CD4-positive, alpha-beta T cell treated with Interleukin-12 subunit alpha and Interleukin-12 subunit beta, for 1 hour (primary cell): ENCODE measurements at places on chromosomes 16 and 17.

DNA sequence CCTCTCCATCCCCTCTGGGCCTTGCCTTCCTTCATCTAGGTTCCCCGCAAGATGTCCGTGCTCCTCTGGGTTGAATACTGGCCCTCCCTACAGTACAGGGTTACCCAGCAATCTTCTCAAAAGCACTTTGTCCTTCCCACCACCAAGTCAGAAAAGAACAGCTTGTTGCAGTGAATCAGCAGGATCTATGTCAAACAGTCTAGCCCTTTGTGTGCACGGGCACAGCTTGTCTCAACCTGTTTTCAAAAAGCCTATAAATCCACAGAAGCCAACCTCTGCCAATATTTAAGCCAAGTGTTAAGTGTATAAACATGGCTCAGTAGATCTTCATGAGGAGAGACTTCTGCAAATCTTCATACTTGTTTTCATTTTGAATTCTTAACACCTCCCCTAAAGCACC is 25.2 kb downstream of the C17orf67 start:
- no peak for DNase-seq

DNA sequence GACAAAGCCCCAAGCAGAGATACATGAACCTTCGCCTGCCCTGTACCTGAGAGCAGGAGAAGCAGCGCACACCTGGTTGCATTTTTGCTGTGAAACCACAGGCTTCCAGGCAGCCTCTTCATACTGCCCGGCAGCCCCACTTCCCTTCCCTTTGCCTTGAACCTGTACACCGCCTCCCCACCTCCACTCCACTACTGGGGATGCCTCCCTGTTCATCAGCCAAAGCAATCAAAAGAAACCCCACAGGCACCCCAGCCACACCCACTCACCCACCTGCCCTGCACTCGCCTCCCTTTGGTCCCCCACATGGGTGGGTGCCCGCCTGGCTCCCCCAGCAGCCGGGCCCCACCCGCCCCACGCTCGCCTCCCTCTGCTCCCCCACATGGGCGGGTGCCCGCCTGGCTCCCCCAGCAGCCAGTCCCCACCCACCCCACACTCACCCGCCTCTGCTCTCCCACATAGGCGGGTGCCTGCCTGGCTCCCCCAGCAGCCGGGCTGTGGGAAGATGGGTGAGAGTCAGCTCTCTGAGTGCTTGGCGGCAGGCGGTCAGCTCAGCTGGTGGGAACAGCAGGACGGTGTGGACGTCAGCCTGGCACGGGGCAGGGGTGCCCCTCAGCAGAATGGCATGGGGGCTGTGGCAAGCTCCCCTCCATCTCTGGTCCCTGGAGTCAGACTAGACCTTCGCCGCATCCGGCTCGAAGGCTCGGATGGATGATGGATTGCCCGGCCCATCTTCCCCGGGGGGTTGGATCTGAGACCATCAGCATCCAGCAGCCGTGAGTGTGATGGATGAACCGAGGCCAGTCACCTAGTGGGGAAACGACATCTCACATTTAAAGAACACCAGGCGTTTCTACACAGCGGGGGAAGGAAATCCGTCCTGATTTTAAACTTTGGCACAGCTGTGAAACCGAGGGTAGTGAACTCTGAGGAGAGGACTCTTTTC is 135.6 kb downstream of the BANP start:
- no peak for DNase-seq

- DNase-seq: no peak
These were observed 84.5 kb downstream of the SOX9 start for GRCh38 chr17:72205357-72205756.

DNA sequence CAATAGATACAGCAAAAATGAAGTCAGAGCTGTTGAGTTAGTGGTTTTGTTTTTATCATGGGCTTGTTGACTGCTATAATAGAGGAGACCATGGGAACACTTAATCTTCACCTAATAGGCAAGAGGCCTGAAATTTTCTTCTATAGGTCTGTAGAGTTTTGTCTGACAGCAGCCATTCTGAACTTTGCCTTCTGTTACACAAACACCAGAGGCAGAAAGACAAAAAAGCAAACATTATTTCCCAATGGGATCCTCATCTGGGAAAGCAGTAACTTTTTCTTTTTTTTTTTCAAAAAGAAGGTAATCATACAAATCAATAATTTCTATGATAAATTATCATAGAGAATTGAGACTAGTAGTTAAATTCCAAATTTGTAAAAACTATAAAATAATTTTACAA is 494.1 kb downstream of the TOX3 start:
- no peak for DNase-seq

- no peak for DNase-seq
These were observed 307.6 kb downstream of the ZFHX3 start for GRCh38 chr16:72740347-72740746.

DNA sequence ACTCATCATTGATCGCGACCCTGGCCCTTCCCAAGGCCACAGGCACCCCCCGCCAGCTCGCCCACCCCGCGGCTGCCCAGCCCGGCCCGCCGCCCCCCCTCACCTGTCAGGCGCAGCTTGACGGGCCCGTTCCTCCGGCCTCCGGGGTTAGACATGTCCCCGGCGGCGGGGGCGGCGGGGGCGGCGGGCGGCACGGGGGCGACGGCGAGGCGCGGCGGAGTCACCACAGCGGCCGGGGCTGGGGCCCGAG is 456 bp downstream of the SMURF2 start:
- no peak for DNase-seq

GRCh38 chr17:74433421-74434121 is 1.7 kb downstream of the GPRC5C start:
- no peak for DNase-seq
